ENCODE measurements at places on chromosomes 1 and 21.

GRCh38 chr1:28796352-28797211 is 15.4 kb upstream of the OPRD1 start:
- DNase-seq: no peak

DNA sequence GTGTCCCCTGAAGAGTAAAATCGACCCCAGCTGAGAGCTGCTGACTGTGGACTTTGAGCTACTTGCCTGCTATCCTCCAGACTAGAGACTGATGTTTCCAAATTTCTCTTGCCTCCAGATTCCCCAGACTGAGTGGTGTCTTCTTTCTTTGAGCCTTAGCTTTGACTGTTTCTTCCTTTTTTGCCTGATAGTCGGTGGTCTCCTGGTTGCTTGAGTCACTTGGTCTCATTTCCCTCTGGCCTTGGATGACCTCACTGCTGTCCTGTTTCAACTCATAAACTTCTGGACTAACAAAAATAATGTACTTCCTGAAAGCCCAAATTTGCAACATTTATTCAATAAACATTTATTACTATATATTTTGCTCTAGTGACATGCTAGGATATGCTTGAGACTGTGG is 52.9 kb upstream of the DIPK1A start:
- DNase-seq: no peak

- no peak for DNase-seq
These were observed 105.8 kb downstream of the ADARB1 start for GRCh38 chr21:45180246-45180599.

DNA sequence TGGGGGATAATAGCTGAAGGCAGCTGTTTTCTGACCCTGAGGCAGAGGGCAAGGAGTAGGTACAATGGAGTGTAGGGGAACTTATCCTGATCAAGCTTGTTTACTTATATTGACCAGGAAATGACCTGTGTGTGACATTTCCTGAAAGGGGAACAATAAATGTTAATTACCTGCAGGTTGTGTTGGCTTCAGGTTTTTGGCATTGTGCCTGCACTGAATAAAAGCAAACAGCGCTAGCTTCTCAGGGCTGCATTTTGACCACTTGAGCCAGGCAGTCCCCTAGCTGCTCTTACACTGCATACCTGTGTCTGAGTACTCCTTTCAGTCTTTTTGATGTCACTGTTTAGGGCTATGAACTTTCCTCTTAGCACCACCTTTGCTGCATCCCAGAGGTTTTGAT is 40.6 kb downstream of the DRAM2 start:
- DNase-seq: no peak

- no peak for DNase-seq
These were observed 312.3 kb upstream of the FAM78B start for GRCh38 chr1:166479052-166479631.

Measured in C1 segment of cervical spinal cord (tissue), 14 donors.